ENCODE measurements at places on chromosomes 6 and 20.

- DNase-seq = no peak
Measured at GRCh38 chr6:97067045-97067444, 142.5 kb downstream of the KLHL32 start.

DNA sequence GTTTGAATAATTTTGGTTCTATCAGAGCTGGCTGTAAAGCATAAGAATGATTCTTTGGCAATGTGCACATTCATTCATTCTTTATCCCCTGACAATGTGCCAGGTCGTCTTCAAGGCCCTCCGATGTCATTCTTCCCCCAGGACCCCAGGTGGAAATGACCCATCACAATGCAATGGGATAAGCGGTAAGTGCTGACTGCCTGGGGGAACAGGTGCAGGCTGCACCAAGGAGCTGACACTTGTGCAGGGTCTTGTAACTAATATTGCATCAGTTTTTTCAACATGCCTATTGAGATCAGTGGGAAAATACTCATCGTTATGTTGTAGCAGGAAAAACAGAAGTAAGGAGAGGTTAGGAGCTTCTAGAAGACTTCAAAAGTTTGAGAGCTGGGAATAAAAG lies 105.6 kb downstream of the FOXC1 start:
- DNase-seq = no peak

GRCh38 chr6:53411451-53411850 lies 62.7 kb upstream of the ELOVL5 start:
- DNase-seq = no peak

DNA sequence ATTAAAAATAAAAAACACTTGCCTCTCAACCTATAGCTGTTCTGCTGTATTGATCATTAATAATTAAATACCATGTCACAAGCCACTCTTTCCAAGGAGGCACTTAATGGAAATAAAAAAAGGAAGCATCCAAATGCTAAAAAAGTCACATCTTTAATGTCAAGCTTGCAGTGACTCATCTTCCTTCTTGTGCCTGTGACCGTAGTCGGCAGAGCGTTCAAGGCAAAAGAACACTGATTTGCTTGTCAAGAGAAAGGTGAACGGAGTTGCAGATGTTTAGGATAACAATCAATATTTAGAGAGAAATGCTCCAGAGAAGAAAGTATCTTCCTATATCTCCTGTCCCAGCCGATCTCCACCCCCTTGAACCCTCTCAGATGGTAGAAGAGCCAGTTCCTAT lies 341.0 kb upstream of the OPRM1 start:
- DNase-seq = no peak

DNA sequence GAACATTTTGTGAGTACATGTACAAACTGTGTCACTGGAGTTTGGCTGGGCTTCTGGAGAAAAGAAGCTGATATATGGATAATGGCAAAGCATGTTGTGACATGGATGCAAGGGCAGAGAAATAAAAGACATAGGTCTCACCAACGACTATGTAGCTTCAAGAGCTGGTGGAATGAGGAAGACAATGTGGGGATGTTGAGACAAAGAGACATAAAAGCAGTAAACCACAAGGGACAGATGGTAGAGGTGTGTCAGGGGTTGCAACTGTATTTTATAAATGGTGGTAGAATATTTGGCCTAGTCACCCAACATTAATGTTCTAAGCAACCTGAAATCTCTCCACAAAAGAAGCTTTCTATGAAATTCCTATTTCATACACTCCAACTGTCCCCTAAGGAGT lies 199.0 kb downstream of the KCNQ5 start:
- no peak for DNase-seq

GRCh38 chr6:14309516-14309915 lies 191.9 kb downstream of the CD83 start:
- no peak for DNase-seq

GRCh38 chr20:56730996-56731395 lies 101.9 kb downstream of the TFAP2C start:
- DNase-seq = no peak

- DNase-seq = no peak
Measured at GRCh38 chr6:170190046-170190445, 100.8 kb downstream of the DLL1 start.

GRCh38 chr6:122407712-122408111 lies 8.3 kb downstream of the HSF2 start:
- DNase-seq = no peak

DNA sequence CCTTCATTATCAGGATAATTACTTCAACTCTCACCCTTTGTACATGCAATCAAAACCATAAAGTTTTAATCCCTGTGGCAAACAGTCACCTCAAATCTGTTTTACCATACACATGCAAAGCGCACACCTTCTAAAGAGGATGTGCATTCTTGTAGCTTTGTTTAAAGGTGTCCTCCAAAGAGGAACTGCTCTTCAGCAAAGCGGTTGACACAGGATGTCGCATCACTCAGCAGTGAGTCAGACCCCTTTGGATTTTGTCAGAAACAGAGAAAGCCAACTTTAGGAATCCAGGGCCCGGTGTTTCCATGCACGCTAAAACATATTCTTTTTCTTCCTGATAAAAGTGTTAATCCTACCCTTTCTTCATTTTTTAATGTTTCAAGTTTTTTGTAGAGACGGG lies 268.3 kb upstream of the ARID1B start:
- no peak for DNase-seq

GRCh38 chr6:15327271-15327670 lies 81.4 kb downstream of the JARID2 start:
- peak; percentile 21 for DNase-seq
